ENCODE measurements at places on chromosomes 5 and 9.

- peak; percentile 3 for DNase-seq
Observed at GRCh38 chr5:11719888-11720481, 184.3 kb downstream of the CTNND2 start.

DNA sequence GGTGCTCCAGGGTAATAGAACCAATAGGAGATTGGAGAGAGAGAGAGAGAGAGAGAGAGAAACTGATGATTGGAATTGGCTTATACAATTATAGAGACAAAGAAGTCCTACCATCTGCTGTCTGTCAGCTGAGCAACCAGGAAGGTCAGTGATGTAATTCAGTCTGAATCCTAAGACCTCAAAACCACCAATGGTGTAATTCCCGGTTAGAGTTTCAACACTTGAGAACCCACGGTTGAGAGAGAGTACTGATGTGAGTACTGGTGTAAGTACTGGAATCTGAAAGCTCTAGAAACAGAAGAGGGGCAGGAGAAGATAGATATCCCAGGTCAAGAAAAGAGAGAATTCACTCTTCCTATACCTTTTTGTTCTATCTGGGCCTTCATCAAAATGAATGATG, 775.8 kb downstream of the EFNA5 start:
- peak; percentile 90 for DNase-seq

DNA sequence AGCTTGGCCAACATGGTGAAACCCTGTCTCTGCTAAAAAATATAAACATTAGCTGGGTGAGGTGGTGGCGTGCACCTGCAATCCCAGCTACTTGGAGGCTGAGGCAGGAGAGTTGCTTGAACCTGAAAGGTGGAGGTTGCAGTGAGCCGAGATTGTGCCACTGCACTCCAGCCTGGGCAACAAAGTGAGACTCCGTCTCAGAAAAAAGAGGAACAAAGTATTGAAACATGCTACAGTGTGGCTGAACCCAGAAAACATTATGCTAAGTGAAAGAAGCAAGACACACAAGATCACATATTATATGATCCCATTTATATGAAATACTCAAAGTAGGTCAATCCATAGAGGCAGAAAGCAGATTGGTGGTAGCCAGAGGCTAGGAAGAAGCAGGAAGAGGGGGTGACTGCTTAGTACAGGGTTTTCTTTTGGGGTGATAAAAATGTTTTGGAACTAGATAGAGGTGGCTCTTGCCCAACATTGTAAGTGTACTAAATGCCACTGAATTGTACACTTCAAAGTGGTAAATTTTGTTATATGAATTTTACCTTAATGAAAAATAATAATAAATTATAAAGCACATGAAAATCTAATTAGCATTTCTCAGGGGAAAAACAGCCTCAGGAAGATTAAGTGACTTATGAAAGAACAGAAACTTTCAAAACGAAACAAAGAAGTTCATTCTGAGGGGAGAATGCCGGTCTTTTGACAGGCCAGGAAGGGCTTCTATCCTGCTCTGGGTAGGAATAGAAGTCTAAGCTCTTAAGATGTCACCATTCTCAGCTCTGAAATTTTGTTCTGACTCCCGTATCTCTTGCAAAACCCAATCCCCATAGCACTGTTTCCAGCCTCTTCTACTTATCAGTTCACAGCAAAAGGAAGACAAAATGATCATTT, 161.1 kb upstream of the TBCA start:
- DNase-seq = no peak

DNA sequence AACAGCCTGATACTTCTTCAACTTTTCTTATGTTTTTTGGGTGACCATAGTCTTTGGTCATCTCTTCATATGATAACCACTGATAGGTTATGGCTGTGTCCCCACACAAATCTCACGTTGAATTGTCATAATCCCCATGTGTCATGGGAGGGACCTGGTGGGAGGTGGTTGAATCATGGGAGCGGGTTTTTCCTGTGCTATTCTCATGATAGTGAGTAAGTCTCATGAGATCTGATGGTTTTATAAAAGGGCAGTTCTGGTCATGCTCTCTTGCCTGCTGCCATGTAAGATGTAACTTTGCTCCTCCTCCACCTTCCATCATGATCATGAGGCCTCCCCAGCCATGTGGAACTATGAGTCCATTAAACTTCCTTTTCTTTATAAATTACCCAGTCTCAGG, 8.7 kb downstream of the RHOBTB3 start:
- no peak for DNase-seq

- DNase-seq = peak; percentile 81
Observed at GRCh38 chr5:71537687-71538086, 49.5 kb upstream of the MCCC2 start.

Measured in choroid plexus epithelial cell (primary cell).